ENCODE measurements at places on chromosomes 4 and X.

DNA sequence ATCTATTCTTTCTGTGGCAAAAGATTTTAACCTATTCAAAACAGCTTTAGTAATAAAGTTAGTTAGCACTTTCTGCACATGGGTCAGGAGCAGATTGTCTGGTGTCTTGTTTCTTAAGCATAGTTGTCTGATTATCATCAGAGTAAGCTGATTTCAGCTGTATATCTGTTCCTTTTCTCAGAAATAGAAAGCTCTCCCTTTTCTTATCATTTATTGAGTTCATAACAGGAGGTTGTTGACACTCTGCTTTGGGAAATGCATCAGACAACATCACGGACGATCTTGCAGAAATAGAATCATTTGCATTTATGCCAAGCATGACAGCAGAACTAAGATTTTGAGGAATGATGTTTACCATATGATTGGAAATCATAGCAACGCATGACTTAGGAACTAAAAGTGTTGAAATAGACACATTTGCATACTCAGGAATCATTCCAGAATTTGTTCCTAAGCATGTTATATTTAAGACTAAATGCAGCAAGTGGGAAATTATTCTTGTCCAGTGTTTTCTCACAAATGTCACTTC is 66.7 kb downstream of the RBMX2 start:
- DNase-seq: no peak

DNA sequence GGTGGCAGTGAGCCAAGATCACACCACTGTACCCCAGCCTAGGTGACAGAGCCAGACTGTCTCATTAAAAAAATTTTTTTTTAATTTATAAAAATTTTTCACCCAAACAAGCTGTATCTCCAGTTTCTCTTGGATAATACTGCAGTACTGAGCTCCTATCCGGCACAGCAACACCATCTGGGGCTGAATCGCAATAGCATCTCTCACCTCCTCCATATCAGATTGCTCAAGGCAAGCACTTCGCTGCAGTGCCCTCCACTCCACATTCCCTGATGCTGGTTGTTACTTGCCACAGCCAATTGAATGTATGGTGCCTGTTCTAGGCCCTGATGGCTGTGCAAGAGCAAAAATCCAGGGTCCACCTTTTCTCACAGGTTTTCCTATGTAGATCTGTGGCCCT is 69.3 kb upstream of the FAM241A start:
- DNase-seq: no peak

DNA sequence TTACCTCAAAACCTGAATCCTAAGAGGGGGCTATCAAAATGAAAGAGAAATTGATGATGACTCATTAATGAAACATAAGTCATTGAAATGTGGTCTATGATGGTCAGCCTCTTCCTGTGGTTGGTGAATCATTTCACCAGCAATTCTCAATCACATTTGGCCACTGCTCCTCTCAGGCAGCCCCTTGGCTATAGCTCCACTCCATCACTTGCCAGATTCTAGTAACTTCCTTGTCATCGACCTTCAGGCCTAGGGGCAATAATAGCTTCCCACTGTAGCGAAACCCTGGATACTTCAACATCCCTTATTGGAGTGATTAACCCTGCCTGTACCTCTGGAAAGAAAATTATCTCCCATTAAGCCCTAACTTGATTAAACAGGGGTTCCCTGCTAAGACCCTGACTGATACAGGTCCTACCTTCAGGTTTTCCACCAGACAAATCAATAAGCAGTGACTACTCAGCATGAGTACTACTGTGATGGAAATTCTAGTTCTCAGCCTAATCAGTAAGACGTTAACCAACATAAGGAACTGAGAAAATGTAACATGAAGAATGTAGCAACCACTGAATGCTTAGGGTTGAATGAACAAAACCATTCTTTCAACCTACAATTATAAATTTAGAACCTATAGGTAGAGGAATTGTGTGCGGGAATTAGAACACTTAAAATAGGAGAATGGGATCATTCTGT is 30.4 kb downstream of the ADH7 start:
- peak; percentile 30 for DNase-seq

- DNase-seq: no peak
Measured at GRCh38 chrX:20500949-20501348, 234.2 kb upstream of the RPS6KA3 start.

- no peak for DNase-seq
Measured at GRCh38 chr4:44493924-44494323, 45.3 kb upstream of the KCTD8 start.

GRCh38 chrX:134469486-134469885 is 9.5 kb downstream of the HPRT1 start:
- no peak for DNase-seq

GRCh38 chrX:119228512-119229252 is 7.4 kb upstream of the PGRMC1 start:
- no peak for DNase-seq

GRCh38 chr4:28277931-28278330 is 1417.3 kb downstream of the STIM2 start:
- no peak for DNase-seq

DNA sequence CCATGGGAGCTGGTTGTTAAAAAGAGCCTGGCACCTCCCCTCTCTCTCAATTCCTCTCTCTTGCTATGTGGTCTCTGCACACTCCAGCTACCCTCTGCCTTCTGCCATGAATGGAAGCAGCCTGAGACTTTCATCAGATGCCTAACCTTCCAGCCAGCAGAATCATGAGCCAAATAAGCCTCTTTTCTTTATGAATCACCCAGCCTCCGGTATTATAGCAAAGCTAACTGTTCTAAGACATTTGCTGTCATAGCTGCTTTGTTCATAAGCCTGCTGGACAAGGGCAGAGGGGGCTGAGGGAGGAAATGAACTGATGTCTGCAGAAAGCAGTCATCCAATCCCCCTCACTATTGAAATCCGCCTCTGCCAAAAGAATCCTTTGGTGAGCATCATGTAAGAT is 196.7 kb downstream of the ZNF330 start:
- no peak for DNase-seq

- no peak for DNase-seq
Measured at GRCh38 chr4:55214172-55214571, 88.8 kb upstream of the KDR start.

GRCh38 chr4:54800831-54801530 is 143.2 kb downstream of the KIT start:
- no peak for DNase-seq

DNA sequence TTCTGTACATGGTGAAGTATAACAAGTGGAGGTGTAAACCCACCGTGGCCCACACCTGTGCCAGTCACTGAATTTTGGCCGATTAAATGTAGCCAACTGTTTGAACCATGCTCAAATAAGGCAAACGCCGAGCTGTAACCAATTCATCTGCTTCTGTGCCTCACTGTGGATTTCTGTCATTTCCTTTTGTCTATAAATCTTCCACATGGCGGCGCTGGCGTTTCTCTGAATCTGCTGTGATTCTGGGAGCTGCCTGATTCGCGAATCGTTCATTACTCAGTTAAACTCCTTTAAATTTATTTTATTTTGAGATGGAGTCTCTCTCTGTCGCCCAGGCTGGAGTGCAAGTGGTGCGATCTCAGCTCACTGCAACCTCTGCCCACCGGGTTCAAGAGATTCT is 19.2 kb downstream of the SUPT20HL2 start:
- DNase-seq: peak; percentile 46

- DNase-seq: no peak
Measured at GRCh38 chr4:40378619-40379018, 43.5 kb downstream of the CHRNA9 start.

- DNase-seq: no peak
Measured at GRCh38 chr4:156953951-156954350, 17.6 kb downstream of the PDGFC start.

- DNase-seq: no peak
Measured at GRCh38 chr4:56260320-56260719, 127.0 kb downstream of the AASDH start.

GRCh38 chr4:181264893-181265292 is 978.3 kb upstream of the TENM3 start:
- no peak for DNase-seq

DNA sequence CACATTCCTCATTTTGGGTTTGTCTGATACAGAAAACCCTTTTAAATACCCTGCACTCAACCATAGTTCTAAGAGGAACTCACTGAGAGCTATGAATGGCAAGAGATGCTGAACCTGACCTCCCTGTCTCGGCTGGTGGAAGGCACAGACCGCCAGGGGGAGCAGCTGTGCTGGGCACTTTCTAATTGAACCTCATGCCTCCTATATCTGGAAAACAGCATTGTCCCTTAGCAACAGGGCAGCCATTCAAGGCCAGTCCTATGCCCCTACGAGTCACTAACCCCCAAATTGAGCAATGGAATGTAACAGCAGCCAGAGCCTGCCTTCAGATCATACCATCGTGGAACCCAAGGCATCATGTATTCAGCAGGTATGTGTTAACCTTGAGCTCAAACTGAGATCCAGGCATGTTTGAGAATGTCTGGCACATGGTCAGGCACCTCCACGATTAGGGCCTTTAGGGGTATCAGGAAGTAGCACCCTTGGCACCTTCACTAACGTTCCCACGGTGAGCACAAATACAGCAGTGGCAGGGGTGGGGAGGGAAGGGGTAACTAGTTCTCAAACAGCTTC is 5.1 kb downstream of the USP27X start:
- DNase-seq: peak; percentile 72

DNA sequence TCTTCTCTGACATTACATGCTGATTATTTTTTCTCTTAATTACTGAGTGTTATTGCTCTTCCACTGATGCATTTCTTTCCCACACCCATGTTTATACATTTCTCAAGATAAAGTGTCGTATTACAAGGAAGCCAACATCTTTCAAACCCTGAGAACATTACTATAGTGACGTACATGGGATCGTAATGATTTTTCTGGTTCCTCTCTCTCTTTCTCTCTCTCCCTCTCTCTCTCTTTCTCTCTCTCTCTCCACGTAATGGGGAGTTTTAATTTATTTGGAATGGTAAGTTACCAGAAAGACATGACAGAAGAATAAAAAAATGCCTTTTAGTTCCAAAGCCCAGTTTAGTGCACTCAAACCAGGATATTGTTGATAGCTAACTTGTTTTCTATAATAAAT is 40.4 kb upstream of the MAPK10 start:
- DNase-seq: no peak

DNA sequence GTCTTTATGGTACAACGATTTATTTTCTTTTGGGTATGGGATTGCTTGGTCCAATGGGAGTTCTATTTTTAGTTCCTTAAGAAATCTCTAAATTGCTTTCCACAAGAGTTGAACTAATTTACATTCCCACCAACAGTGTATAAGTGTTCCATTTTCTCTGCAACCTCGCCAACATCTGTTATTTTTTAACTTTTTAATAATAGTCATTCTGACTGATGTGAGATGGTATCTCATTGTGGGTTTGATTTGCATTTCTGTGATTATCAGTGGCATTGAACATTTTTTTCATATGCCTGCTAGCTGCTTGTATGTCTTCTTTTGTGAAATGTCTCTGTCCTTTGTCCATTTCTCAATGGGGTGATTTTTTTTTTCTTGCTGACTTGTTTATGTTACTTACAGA is 42.8 kb downstream of the UCHL1 start:
- no peak for DNase-seq

GRCh38 chr4:185119927-185120630 is 23.0 kb upstream of the SLC25A4 start:
- DNase-seq: no peak

DNA sequence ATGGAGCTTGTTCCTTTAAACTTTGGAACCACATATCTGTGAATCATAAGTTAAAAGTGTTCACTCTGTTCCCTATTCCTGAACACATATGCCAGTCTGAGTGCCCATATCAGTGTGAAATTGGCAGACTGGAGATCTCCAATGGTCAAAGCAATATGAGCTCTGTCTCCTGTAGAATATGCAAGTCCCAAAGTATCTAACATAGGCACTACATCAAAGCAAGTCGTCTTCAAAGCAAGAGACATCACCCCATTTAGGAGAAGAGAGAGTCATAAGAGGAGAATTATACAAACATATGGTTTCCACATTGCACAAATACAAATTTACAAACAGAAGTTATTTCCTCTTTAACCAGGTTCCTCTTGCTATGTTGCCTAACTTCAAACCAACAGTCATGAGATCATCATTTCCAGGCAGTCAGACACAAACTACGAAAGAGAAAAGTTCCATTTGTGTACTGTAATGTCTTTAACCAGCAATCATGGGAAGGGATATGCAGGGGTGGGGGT is 9.9 kb upstream of the GK start:
- no peak for DNase-seq

DNA sequence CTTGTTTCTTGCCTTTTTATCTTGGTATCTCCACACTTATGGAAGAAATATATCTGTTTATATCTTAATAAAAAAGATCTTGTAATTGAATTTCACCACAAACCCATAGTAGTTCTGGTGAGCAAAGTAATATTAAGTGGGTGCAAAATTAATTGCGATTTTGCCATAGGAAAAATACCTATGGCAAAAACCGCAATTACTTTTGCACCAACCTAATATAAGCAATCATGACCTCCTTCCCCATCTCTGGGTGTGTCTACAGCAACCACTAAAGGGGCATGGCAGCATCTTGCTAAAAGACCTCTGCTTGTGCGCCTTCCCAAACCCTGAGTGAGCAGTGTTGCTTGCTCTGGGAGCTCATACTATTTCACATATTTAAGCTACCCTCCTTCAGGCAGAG is 124.2 kb upstream of the GUCY1A1 start:
- no peak for DNase-seq

DNA sequence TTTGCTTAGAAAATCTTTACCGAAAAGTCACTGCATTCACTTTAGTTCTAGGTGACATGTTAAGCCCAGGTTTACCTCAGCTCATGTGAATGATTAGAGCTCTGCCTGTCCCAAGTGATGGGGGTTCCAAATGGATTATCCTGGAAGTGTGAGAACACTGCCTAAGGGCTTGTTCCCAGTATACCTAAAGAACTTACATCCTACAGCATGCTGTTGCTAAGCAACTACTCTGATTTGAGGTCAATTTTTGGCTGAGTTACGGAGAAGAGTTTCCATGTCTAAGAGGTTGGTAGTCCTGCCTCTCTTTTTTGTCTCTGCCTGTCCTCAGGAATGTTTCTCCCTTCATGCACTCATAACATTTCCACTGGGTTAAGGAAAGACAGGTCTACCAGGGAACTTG is 67.6 kb upstream of the UGT2B15 start:
- DNase-seq: no peak

GRCh38 chr4:38456096-38456495 is 207.9 kb upstream of the KLF3 start:
- no peak for DNase-seq

GRCh38 chr4:156594624-156595023 is 377.0 kb downstream of the PDGFC start:
- no peak for DNase-seq

All from stimulated activated CD8-positive, alpha-beta memory T cell treated with anti-CD3 and anti-CD28 coated beads, Interleukin-4, amount 100 ng/mL, for 48 hours (primary cell).